Activated CD4-positive, alpha-beta T cell treated with anti-CD3 and anti-CD28 coated beads, Interleukin-2, amount 50 U/mL, for 48 hours (primary cell): ENCODE measurements at places on chromosomes 3 and 15.

DNA sequence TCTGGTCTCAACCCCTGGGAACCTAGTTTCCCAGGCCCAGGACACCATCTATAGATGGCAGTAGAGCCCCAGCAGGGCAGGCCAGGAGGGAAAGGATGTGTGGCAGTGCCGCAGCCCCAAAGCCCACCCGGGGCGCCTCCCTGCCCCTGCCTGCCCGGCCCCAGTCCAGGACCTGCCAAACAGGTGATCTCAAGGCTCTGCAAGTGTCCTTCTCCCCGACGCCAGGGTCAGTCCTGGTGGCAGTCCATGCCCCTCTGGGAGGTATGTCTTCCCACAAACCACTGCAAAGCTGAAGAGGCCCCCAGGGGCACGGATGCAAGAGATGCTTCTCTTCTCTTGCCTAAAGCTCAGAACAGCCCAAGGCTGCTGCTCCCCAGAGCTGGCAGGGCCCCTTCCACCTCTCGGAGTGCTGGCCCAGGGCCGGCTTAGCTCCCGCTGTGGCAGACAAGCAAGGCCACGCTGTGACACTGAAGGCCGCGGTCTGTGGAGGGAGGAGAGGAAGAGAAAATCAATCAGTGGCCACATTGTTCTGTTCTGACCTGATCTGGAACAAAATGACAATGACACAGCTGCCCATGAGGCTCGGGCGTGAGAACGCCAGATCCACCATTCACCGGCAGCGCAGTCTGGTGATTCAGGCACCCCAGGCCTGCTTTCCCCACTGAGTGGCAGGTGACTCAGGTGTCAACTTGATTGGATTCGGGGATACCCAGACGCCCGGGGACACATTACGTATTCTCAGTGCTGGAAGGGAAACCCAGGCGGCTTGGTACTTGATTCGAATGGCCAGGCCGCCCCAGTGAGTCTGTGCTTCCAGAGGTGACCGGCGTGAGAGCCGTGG, 34.0 kb downstream of the KLHL25 start:
- DNase-seq, result no peak

DNA sequence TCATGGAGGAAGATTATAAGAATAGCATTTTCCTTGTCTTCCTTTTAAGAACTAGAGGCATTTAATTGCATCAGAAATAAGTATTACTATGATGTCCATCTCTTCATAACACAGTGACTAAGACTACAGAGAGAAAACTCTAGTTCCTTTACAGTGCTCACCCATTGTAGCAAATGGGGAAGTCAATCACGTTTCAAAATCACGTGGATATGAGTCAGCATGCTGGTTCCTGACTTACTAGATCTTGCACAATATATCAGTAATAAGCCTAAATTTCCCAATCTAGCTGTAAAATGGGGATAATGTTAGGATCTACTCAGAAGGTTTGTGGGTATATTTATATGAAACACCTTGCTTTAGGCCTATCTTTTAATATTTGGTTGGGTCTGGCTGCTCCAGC, 254.8 kb upstream of the EOMES start:
- no peak for DNase-seq

DNA sequence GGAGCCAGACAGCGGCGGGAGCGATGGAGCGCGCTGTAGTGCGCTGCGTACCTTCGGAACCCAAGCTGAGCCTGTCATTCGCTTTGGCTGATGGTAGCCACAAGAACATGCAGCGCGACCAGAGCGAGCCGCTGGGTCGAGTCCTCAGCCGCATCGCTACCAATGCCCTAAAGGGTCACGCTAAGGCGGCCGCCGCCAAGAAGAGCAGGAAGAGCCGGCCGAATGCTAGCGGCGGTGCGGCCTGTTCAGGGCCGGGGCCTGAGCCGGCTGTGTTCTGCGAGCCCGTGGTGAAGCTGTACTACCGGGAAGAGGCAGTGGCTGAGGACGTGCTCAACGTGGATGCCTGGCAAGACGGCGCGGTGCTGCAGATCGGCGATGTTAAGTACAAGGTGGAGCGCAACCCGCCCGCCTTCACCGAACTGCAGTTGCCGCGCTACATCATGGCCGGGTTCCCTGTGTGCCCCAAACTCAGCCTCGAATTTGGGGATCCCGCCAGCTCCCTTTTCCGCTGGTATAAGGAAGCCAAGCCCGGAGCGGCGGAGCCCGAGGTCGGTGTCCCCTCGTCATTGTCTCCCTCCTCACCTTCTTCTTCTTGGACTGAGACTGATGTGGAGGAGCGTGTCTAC, 498 bp downstream of the PDE12 start:
- peak; percentile 41 for DNase-seq

DNA sequence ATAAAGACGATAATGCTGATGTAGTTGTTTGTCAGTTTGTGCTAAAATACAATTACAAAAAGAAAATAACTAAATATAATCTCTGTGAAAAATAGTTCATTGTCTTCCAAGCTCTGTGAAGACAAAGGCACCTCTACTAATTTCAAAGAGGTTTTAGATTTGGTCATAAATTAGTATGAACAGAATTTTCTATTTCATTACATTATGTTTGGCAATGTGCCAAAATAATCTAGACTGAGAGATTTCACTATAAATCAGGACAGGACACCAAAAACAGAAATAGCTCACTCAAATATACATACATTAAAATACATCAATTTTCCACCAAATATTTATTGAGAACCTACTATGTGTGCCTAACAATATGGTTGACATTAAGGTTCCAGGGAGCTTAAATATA, 264.9 kb upstream of the CCDC54 start:
- no peak for DNase-seq

DNA sequence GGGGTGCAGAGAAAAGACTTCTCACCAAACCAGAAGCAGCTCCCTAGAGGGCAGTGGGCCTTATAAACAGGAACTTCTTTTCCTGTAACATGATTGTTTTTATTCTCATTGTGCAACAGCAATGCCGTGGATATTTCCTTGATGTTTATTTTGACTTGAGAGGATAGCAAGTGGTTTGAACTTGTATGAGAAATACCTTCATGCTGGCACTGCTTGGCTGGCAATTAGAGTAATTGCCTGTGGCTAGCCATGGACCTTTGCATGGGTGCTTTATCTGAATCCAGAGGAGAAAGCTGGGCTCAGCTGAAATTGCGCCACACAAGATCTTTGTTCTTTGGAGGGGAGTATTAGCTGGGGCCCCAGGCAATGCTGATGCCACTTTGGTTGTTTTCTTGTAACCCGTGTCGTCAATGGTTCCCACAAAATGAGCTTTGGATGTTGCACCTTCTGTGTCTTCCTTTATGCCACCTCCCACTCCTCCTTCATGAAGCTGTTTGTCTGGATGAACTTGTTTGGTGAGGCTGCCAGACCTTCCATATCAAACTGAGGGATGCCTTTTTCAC, 37.9 kb downstream of the CMTM8 start:
- no peak for DNase-seq

DNA sequence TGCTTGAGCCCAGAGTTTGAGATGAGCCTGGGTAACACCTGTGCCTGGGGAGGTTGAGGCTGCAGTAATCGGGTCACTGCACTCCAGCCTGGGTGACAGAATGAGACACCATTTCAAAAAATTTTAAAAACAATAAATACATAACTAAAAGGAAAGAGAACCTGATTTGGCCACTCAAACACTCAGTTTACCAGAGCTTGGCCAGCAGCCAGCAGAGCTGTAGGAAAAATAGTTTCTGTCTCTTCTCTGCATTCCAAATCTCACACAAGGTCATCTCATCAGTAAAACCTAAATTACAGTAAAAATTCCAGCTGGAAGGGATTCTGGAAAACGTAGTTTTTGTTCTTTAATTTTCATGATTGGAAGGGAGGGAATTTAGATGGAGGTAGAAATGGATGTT, 7.8 kb upstream of the PPM1L start:
- DNase-seq, result no peak

GRCh38 chr15:72192416-72192815, 5.2 kb downstream of the GRAMD2A start:
- no peak for DNase-seq
